Stimulated activated CD8-positive, alpha-beta memory T cell treated with anti-CD3 and anti-CD28 coated beads, Interleukin-12 subunit alpha, Interleukin-12 subunit beta, amount 100 ng/mL, for 4 hours (primary cell): ENCODE measurements at places on chromosomes 4 and X.

DNA sequence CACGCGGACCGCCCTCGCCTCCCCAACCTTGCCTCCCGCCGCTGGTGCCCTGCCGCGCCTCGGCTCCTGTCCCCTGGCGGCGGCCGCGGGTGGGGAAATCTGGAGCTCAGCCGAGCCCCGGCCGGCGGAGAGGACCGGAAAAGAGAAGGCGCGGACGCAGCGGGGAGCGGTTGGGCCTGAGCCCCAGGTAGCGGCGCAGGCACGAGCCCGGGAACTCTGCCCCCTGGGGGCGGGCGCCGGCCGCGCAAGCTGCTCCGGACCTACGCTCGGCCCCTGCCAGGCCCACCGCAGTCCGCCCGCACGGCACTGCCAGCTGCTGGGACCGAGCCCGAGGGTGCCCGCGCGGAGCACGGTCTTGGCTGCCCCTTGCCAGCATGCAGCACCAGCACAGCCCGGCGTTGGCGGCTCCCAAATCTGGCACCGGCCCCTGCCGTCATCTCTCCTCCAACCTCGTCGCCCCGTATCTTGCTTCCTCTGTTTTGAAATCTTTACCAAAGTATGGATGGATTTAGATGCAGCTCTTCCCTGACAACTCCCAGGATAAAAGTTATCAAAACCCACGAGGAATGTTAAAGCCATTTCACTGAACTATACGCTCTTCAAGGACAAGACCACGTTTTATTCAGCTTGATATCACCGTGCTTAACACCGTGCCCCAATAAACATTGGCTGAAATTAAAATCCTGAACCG is at the start of gene PRSS12:
TSS of gene PRSS12 (minus strand) at position 161 of the 691 bp plus-strand sequence. CDS start 283 bp downstream, outside the sequence.
- peak; percentile 5 for DNase-seq

GRCh38 chr4:1512051-1512737 is 106.0 kb upstream of the NKX1-1 start:
- DNase-seq = no peak

DNA sequence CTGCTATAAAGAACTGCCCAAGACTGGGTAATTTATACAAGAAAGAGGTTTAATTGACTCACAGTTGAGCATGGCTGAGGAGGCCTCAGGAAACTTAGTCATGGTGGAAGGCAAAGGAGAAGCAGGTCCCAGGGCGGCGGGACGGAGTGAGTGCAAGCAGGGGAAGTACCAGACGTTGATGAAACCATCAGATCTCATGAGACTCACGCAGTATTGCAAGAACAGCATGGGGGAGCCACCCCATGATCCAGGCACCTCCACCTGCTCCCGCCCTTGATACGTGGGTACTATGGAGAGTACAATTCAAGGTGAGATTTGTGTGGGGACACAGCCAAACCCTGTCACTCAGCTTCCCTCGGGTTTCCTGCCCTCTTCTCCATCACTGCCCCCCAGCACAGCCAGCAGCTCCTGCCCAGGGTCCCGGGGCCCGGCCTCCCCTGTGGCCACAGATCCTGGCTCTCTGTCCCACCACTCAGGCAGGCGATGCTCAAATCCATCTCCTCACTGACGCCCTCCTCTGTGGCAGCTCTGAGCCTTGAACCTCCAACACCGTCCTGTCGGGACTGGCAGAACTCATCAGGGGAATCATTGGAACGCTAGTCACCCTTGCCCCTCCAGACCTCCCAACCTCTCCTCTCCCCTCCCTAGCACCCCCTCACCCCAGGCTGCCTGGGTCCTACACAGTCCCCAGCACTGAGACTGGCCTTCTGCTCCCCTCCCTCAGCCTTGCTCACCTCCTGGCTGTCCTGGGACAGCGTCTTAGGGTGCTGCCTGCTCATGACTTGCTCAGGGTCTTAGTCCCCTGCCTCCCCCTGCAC is 37.6 kb downstream of the FGFRL1 start:
- DNase-seq = no peak

DNA sequence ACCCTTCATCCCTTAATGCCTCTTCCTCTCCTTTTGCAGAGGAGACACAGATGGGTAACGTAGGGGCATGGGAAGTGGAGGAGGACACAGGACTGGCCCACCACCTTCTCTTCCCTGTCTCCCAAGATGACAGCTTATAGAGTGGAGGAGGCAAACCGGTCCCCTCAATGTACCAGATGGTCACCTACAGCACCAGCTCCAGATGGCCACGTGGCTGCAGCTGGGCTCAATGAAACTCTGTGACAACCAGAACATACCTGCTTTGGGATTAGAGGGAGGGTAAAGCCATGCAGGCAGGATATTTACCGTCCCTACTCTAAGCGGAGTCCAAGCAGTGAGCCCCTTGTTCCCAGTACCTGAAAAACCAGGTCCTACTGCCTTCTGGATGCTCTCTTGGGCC is 7.5 kb upstream of the KLHL15 start:
- DNase-seq = no peak

DNA sequence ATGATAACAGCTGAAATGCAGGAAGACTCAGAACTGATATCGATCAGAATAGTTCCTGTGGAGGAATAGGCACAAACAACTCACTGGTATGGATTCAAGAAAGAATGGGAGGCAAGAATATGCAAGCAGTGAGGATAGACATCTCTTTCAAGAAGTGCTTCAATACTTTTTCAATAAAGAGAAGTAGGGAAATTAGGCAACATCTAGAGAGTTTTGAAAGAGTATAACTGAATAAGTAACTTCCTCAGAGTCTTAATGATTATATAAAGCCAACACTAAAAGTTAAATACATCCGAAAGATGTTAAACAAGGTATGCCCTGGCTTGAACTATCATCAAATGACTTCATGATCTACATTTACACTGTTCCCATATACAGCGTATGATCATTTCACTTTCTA is 1443.0 kb downstream of the PCDH7 start:
- no peak for DNase-seq

DNA sequence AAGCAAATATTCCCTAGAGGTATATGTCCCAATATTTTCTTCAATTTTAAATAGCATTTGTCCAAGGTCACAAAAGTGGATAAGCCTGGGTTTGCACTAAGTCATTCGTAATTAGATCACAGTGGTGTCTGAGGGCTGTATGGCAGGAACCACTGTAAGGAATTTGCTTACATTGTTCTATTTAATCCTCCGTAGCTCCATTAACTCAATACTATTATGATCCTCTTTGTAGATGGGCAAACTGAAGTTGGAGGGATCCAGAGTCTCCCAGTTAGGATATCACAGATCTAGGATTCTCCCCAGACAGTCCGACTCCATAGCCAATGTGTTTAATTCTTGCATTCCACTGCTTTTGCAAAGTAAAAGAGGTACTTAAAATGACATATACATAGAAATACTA is 242.7 kb upstream of the DCAF8L1 start:
- no peak for DNase-seq

DNA sequence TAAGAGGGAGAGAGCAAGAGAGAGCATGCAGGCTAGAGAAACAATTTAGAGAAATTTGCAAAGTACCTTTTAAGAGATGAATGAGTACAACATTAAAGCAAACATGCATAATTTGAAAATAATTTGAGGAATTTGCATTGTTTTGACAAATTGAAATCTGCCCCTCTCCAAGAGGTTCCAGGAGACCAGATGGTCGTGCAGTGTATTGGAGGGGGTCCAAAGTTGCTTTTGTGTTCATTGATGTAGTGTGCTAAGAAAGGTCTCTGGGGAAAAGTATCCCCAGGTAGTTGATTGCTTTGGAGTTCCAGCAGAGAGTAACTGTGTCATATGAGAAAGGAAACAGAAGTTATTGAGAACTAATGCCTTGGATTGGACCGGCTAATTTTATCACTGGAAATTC is 635.0 kb upstream of the TENM3 start:
- DNase-seq = no peak

- DNase-seq = no peak
Observed at GRCh38 chrX:87518504-87518903, 902 bp downstream of the KLHL4 start.

GRCh38 chrX:117998171-117998570 is 118.4 kb downstream of the KLHL13 start:
- no peak for DNase-seq

- no peak for DNase-seq
Observed at GRCh38 chr4:76858319-76858718, 39.6 kb downstream of the SOWAHB start.
